ENCODE measurements at places on chromosomes 2 and 18. TPM values are rescaled to one million over a fixed set of nuclear protein-coding genes. Genes with fewer than 3 reads are reported as not detected.

GRCh38 chr2:131827481-131828163, 299.9 kb downstream of the CCDC74A start:
- no peak for DNase-seq

GRCh38 chr2:74436848-74437695, 4.7 kb downstream of the RTKN start:
- DNase-seq, result no peak

- DNase-seq, result no peak
These were observed 734.5 kb upstream of the ACVR2A start for GRCh38 chr2:147110317-147110716.

DNA sequence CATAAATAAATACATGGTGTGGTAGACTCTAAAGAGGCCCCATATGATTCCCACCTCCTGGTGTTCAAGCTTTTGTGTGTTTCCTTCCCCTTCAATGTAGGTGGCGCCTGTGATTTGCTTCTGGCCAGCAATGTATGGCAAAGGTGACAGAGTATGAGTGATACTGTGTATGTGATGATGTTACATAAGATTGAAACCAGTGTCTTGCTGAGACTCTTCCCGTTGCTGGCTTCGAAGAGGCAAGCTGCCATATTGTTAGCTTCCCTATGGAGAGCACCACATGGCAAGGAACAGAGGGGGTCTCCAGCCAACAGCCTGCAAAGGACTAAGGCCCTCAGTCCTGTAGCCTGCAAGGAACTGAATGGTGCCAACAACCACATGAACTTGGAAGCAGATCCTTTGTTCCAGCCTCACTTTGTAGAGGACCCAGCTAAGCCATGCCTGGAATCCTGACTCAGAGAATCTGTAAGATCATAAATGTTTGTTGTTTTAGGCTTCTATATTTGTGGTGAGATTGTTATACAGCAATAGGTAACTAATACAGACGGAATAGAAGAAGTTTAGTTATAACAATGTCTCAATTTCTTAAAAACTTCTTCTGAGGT, 1.7 kb upstream of the SMAD4 start:
- no peak for DNase-seq

- peak; percentile 85 for DNase-seq
These were observed 1.6 kb upstream of the MYL12A start for GRCh38 chr18:3245853-3246634.

GRCh38 chr2:121186261-121186660, 98.7 kb downstream of the TFCP2L1 start:
- DNase-seq, result no peak

GRCh38 chr2:211946960-211947359, 591.6 kb downstream of the ERBB4 start:
- no peak for DNase-seq

- no peak for DNase-seq
These were observed 107.4 kb downstream of the OSBPL6 start for GRCh38 chr2:178301649-178302238.

The PCARE gene
- polyA plus RNA-seq, result 0.35 TPM

The MALL gene
- 12.4 TPM for polyA plus RNA-seq

The SCTR gene
- polyA plus RNA-seq, result 8.0 TPM

The EPB41L5 gene
- polyA plus RNA-seq, result 97.9 TPM

DNA sequence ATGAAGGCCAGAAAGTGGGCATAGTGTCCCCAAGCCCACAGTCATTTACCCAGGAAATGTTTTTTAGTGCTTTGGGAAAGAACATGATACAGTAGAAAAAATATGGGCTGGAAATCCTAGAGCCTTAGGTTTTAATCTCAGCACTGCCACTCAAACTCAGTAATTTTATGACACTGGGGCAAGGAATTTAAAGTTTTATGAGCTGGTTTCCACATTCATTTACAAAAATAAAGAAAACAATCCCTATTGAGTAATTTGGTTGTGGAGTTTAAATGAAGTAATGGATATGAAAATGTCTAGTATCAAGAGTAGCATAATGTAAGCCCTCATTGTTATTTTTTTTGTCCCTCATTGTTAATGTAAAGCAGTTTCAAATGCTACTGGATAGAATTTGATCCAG, 51.5 kb upstream of the FRZB start:
- no peak for DNase-seq

The CHRNG gene
- 1.4 TPM for polyA plus RNA-seq

GRCh38 chr18:34637094-34637801, 72.8 kb upstream of the DTNA start:
- DNase-seq, result no peak
